ENCODE measurements at places on chromosomes 12 and 14.

GRCh38 chr14:104680806-104681688 is 8.4 kb upstream of the INF2 start:
- DNase-seq: peak; percentile 85

- no peak for DNase-seq
These were observed 243.8 kb upstream of the PWP1 start for GRCh38 chr12:107441665-107442300.

GRCh38 chr12:54701940-54702592 is 53.9 kb upstream of the DCD start:
- no peak for DNase-seq

- no peak for DNase-seq
These were observed 15.2 kb downstream of the PTHLH start for GRCh38 chr12:27957366-27957765.

GRCh38 chr12:93795352-93795751 is 118.2 kb downstream of the CRADD start:
- no peak for DNase-seq

DNA sequence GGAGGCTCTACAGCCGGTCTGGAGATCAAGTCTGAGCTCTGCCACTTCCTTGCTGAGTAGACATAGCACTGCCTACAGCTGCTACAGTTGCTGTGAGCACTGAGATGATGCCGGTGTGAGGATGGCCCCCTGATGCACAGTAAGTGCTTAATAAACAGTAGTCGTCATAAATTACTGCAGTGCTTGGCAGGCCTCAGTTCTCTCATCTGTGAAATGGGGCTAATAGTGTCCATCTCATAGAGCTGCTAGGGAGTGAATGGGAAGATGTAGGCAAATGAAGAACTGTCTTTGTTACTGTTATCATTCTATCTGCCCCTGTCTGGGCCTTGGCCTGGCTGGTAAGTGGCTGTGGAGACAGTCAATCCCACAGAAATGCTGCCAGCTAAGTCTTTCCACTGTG is 124.3 kb downstream of the RBM19 start:
- no peak for DNase-seq

- no peak for DNase-seq
These were observed 58.2 kb downstream of the KIF26A start for GRCh38 chr14:104196461-104197140.

DNA sequence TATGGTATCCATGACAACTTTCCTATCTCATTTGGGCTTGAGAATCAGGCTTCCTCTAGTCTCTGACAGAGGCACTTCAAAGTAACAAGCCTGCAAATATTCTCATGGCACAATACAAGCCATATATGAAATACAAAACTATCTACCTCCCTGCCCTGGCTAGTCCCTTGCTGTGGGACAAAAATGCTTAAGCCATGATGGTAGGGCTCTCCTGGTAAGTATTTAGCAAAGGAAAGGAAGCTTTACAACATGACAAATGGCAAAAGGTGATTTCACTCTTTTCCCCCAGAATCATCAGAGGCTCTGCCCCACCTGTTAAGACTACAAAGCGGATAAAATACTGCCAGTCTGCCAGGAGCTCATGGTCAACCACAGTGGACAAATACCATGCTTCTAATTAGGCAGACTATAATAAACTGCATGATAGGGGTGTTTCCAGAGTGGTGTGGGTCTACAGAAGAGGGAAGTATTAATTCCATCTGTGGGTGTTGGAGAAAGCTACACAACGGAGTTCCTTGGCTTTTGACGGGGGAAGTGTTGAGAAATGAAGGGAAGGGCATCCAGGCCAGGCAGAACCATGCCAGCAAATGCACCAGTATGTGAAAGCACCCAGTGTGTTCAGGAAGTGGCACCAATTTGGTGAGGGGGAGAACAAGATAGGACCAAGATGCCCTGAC is 92.9 kb downstream of the SPTSSA start:
- DNase-seq: no peak

DNA sequence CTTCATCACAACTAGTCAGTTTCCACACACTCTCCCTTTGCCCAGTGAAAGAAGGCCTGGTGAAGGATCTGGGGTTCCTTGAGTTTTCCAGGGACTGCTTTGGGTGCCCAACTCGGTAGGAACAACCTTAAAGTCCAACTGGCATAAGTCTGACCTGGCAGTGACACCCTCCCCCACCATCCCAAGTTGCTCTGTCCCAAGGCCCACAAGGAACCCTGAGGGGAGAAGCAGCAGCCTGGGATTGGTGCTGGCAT is 1.6 kb downstream of the KMT2D start:
- DNase-seq: no peak

- no peak for DNase-seq
These were observed 78.5 kb downstream of the PDE3A start for GRCh38 chr12:20446836-20447235.

- no peak for DNase-seq
These were observed 21.7 kb upstream of the GARIN2 start for GRCh38 chr14:67167420-67168109.

Data from anterior cingulate cortex (tissue), 58 donors.